Melanocyte of skin (primary cell): ENCODE measurements at places on chromosomes 7 and 10. TPM values are rescaled to one million over a fixed set of nuclear protein-coding genes. Genes with fewer than 3 reads are reported as not detected.

EPC1 gene
- 17.6 and 27.3 TPM in 2 replicates for total RNA-seq

AKR1C4 gene
- total RNA-seq, result not detected in 2 replicates

RNF32 gene
- total RNA-seq, result 0.46 TPM in 1 of 2 replicates, not detected in the other

ETV1 gene
- 12.4 and 29.1 TPM in 2 replicates for total RNA-seq

RAPGEF5 gene
- 2.8 and 2.9 TPM in 2 replicates for total RNA-seq

ADAM22 gene
- total RNA-seq, result 1.2 and 3.3 TPM in 2 replicates

ZNF25 gene
- 10.3 and 13.8 TPM in 2 replicates for total RNA-seq
